Fibroblast of lung (primary cell): ENCODE measurements at places on chromosomes 5 and 9. TPM values are rescaled to one million over a fixed set of nuclear protein-coding genes. Genes with fewer than 3 reads are reported as not detected.

- DNase-seq, result no peak
These were observed 22.5 kb downstream of the PSAT1 start for GRCh38 chr9:78319197-78320029.

- peak; percentile 46 for DNase-seq
These were observed 2.4 kb downstream of the FGFR4 start for GRCh38 chr5:177089127-177089526.

DNA sequence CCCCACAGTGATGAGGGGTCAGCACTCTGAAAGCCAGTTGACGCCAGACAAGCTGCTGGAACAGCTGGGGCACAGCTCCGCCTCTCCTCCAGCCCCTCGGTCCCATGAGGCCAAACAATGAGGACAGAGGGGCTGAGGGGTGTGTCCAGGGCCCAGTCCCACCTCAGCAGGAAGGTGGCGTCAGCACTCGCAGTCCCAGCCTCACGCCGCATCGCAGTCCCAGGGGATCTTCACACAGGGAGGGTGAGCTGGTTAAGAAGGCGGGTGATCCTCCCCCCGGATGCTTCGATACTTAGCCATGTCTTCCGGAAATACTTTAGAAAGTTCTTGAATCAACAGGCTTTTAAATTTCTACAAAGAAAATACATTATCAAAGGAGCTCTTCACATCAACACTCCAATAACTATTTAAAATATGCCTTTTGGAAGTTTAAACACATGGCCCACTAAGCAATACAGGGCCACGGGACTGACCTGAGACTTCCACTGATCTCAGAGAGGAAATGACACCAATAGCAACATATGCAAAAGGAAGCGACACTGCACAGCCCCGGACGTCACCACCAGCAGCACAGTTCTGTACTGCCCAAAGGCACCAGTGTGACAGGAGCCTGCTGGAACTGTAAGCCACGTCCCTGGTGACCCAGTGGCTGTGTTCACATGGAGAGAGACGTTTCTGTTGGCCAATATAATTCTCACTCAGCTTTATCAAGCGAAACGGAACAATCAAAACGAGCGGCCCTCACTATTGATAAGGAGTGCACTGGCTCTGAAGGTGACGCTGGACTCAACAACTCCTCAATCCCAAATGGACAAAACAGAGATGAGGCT lies 5.9 kb downstream of the MED10 start:
- DNase-seq, result no peak

GRCh38 chr5:68432682-68433081 lies 217.1 kb downstream of the PIK3R1 start:
- DNase-seq, result no peak

- DNase-seq, result no peak
These were observed 120.6 kb downstream of the DAB2IP start for GRCh38 chr9:121771851-121772599.

GRCh38 chr5:121108725-121109124 lies 644.6 kb downstream of the PRR16 start:
- no peak for DNase-seq

GRCh38 chr5:21654-22233 lies 70.2 kb upstream of the PLEKHG4B start:
- no peak for DNase-seq

- DNase-seq, result no peak
These were observed 46.4 kb downstream of the C5orf15 start for GRCh38 chr5:133921979-133922378.

DNA sequence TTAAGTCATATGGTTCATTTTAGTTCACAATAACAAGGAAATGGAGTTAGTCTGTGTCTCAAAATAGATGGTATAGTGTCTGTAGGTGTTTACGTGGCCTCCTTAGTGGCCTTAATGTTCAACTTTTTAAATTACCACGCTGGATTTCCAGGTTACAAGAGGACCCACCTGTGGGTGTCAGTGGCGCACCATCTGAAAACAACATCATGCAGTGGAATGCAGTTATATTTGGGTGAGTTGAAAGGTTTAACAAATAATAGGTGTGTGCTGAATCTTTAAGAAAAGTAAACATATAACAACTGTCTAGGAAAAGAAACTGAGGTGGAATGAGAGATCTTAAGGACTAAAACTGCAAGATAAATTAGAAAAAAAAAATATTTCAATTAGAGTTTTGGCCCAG lies 2.9 kb downstream of the UBE2B start:
- no peak for DNase-seq

- DNase-seq, result no peak
These were observed 71.3 kb downstream of the FRMD3 start for GRCh38 chr9:83466877-83467276.

DNA sequence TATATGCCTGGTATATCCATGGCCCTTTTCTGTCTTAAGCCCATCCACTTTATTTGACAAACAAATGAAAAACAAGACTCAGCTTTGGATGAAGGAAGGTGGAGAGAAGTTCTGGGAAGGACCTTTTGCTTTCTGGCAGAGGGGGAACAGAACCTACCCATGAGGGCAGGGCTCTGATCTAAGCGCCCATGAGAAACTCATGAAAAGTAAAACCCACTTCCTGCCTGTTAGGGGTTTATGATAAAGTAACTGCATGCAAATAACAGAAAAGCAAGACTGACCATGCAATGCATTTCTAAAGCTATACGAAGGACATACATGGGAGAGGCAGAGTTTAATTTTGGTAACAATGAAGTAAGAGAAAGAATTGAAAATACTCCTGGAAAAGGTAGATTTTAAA lies 181.9 kb upstream of the ADRA1B start:
- no peak for DNase-seq

DNA sequence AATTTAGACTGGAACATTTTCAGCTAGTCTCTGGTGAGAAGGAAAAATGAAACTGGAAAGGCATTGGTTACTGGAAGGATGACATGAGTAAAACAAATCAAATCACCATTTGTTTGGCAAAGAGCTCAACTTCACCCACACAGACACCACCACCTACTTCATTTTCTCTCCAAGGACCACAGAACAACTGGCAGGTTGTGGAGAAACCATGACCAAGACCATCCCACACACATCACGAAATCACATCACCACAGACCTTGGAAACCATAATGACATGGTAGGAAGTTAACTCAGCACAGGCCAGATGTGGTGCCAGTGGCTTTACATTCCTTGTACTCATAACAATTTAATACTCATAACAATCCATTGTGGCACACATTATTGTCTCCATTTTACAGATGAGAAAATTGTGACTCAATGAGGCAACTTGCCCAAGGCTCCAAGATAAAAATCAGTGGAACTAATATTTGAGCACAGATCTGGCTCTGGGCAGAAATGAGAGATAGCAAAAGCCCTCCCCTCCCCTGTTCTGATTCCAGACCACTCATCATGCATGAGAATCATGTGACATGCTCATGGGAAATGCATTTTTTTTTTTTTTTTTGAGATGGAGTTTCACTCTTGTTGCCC lies 7.5 kb downstream of the OR1K1 start:
- DNase-seq, result peak; percentile 64

GRCh38 chr5:136054142-136055019 lies 25.6 kb downstream of the TGFBI start:
- peak; percentile 79 for DNase-seq

GRCh38 chr5:177447611-177448243 lies 1.1 kb downstream of the PRR7 start:
- peak; percentile 81 for DNase-seq

DNA sequence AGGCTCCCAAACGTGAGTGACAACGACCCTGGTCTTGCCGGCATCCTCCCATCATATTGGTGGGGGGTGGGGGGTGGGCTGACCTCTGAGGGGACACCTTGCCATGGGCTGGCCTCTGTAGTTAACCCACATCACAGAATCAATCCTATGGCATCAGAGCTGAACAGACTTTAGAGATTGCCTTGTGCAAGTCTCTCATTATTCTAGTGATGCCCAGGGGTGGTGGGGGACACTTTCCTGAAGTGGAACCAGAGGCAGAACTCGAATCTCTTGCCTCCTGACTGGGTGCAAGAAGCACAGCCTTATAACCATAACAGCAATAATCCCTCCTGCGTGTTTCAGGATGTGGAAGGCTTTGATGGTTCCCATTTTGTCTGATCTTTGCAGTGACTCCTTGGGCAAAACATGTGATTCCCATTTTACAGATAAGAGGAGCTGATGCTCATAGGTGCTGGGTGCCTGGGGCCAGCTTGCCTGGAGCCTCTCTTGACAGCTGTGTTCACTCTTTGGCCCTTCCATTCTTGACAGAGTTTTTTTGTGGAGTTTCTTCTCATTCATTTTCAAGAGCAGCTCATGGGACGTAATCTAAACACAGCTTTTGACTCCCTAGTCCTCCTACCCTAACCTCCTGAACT lies 18.6 kb upstream of the PITX1 start:
- DNase-seq, result no peak

GRCh38 chr9:112726428-112726827 lies 8.5 kb upstream of the INIP start:
- no peak for DNase-seq

Gene CLTA
- polyA plus RNA-seq, result 341 and 388 TPM in 2 replicates

Gene SVEP1
- 24.4 and 46.3 TPM in 2 replicates for polyA plus RNA-seq

Gene CCDC183
- polyA plus RNA-seq, result 0.05 and 0.35 TPM in 2 replicates

Gene TRIP13
- 11.7 and 36.4 TPM in 2 replicates for polyA plus RNA-seq

Gene FOXD1
- 7.4 and 8.7 TPM in 2 replicates for polyA plus RNA-seq

Gene KCNIP1
- 0.08 TPM in 1 of 2 replicates, not detected in the other for polyA plus RNA-seq

Gene SPATA31D4
- not detected in 2 replicates for polyA plus RNA-seq
